ENCODE measurements at places on chromosomes 12 and 14. TPM values are rescaled to one million over a fixed set of nuclear protein-coding genes. Genes with fewer than 3 reads are reported as not detected.

DNA sequence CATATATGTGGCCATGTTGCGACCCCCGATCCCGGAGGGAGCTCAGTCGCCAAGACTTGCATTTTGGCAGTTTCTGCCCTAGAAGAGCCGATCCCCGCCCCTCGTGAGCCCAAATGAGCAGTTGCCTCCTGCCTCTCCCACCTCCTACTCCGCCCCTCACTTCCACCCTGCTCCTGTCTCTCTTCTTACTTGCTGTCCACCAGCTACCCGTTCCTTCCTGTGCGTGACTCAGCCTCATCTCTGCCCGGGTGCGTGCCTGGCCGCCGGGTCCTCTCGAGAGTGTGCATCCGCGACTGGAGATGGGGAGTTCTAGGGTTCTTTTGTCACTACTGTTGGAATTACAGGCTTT, 585 bp downstream of the GPATCH2L start:
- DNase-seq, result peak; percentile 88

PLD4 gene
- not detected for total RNA-seq

SPIC gene
- total RNA-seq, result not detected

DNA sequence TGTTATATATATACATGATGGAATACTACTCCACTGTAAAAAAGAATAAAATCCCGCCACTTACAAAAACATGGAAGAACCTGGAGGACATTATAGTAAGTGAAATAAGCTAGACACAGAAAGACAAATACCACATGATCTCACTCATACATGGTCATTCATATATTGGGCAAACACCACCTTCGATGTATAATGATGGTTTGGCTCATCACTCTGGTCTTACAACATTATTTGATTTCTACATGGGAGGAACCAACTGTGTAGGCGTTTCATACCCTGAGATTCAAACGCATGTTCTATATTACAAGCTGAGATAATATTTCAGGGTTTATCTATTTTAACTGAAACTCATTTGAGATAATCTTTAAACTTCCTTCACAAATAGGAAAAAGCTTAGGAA, 48.3 kb downstream of the ABCD2 start:
- no peak for DNase-seq

KCNH5 gene
- not detected for total RNA-seq

SOX5 gene
- total RNA-seq, result 0.45 TPM

DNA sequence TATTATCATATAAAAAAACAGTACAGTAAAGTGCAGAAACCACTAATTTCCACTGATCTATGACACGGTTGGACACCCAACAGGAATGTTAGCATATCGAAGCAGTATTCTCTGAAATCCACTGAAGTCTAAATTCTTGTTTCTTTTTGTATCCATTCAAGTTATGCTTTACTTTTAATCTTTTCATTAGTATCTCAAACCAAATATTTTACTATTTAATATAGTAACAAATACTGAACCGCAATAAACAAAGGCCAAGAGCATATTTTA, 41.1 kb downstream of the ATXN2 start:
- no peak for DNase-seq

- DNase-seq, result no peak
These were observed 86.2 kb upstream of the SSTR1 start for GRCh38 chr14:38121320-38122020.

DNA sequence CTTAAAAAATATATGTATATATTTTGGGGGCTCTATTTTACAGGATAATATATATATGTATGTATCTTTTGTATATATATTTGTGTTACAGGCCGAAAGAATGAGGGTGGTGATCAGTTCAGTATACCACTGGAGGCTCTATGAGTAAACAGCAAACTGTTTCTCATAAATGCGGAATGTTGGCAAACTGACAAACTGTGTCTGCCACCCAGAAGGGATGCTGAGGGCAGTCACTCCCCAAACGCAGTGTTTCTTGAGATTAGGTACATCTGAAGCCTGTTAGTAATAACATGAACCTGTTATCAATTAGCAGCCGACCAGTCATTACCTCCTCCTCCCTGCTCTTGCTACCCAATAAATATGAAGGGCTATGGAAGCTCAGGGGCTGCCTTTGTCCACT, 20.8 kb downstream of the TNFAIP2 start:
- no peak for DNase-seq

CLEC2B gene
- total RNA-seq, result 79.6 TPM

ATL1 gene
- total RNA-seq, result 1.2 TPM
